Stimulated activated CD4-positive, alpha-beta T cell treated with anti-CD3 and anti-CD28 coated beads, Interleukin-15, amount 100 ng/mL, for 48 hours (primary cell): ENCODE measurements at places on chromosomes 6 and 20.

GRCh38 chr20:25017257-25017803 lies 24.8 kb upstream of the APMAP start:
- DNase-seq = no peak

DNA sequence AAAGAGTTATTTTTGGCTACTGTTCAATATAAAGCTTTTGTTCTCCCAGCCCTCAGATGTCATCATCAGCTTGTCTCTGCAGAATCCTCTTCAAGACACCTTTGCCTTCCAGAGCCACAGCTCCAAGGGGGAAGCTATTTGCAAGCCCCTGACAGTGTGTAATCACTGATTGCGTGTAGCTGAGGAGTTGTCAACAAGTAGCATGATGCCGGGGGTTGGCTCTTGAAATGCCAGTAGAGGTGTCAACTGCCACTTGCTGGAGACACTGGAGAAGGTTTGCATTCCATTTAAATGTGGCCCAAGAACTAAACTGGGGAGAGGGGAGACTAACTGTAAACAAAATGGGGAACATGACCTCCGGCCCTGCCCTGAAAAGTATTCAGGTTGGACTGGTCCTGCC lies 44.3 kb upstream of the PDYN start:
- DNase-seq = no peak

DNA sequence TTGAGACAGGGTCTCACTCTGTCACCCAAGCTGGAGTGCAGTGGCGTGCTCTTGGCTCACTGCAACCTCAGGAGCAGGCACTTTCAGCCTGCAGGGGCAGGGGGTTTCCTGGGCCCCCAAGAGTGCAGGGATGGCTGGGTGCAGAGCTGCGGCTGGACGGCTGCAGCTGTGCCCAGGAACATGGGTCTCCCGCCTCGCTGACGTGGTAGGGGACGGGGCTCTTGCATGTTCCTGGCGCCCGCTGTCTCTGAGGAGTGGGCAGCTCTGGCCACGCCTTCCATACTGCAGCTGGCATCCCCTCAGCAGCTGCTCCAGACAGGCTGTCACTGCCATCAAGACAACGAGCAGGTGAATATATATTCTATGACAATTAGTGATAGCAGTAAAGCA lies 2.2 kb upstream of the DEK start:
- no peak for DNase-seq

GRCh38 chr6:55047451-55048044 lies 126.8 kb upstream of the HCRTR2 start:
- no peak for DNase-seq

DNA sequence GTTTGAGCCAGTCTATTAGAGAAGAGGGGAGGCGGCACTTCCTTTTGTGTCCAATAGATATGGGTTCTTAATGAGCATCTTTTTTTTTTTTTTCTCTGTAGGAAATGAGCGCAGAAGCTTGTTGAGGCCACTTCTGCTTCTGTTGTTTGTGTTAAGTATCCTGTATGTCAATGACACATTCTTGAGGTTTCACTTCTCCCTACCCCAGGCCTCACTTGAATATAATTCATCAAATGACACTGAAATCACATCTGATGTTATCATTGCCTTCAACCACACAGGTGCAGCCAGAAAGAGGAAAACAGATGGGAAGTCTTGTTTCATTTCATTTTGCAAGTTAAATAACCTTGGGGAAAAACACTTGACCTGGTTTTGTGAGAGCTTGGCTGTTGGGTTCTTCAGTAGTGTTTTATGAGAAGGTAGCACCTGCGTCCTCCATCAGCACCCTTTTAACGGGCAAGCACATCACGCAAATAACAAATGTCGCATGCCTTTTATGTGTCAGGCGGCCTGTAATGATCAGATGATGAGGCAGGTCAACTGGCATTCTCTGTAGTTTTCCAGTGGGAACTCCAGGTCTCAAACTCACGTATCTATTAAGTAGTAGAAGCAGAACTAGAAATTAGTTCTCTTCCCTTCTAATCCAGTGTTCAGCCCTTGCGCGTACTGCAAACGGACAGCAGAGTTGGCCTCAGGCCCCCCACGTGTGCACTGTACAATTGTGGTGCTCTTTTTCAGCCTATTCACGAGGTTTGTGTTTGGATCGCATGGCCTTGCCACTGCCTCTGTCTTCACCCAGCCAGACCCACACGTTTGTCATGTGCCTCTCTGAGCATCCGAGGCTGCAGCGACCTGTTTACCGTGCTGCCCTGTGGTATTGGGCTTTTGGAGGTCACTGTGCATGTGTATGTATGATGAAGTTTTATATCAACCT lies 23.5 kb downstream of the PLEKHG1 start:
- DNase-seq = no peak
